ENCODE measurements at places on chromosomes 7 and 10.

- no peak for DNase-seq
Observed at GRCh38 chr7:3575753-3576531, 274.9 kb downstream of the SDK1 start.

GRCh38 chr7:143415742-143416397, 7.2 kb upstream of the EPHA1 start:
- no peak for DNase-seq

DNA sequence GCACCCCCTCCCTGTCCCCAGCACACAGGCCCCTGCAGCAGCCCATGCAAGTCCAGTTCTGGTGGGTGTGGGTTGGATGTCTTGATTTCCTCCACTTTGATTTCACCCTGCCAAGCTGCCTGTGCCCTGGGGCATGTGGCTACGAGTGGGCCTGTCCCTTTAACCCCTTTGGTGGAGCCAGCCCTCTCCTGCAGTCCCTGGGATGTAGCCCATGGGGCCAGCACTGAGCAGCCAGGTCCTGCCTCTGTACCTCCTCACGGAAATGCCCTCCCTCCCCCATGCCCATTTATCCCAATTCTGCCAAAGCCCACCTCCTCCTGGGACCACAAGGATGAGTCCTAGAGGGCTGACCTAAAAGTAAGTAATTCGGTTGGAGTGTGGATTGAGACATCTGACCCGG, 11.9 kb downstream of the COL13A1 start:
- no peak for DNase-seq

DNA sequence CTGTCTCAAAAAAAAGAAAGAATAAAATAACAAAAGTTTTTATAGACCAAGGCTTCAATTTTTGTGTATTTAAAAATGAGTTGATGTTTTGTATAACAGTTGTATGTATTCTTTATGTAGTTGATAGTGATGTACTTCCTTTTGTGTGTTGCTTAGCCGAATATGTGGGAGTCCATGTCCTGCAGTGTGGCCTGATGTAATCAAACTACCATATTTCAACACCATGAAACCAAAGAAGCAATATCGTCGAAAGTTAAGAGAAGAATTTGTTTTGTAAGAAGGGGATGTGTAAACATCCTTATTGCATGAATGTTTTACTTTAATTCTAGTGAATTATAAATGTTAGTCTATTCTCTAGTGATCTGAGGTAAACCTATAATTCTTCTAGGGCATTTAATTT, 56.6 kb downstream of the MPLKIP start:
- DNase-seq = no peak

DNA sequence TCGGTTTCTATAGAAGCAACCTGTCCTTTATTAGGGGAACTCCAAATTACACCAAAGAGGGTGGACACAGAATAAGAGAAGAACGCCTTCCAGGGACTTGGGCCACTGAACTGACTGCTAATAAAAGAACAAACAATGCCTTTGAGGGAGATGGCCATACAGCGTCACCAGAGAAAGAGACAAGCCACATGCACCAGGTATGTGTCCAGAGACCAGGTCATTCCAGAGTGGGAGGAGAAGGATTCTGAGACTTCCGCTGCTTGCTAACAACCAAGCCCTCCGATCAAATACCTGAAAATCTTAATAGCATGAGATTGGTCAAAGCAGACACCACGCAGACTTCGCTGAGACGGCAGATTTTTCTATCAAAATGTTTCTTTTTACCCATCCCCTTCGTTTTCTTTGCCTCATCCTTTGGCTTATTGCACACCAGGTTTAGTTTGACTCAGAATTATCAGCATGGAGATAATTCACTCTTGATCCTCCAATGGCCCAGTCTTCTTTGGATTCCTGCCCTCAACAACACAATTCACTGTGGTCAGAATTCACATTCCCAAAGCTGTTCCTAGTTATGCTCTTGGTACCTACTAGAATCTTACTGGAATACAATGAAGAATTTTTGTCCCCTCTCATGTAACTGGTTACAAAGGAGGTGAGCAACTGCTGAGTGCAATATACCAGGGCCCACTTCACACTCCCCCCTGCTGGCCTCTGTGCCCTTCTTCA, 87.4 kb upstream of the DDC start:
- no peak for DNase-seq

DNA sequence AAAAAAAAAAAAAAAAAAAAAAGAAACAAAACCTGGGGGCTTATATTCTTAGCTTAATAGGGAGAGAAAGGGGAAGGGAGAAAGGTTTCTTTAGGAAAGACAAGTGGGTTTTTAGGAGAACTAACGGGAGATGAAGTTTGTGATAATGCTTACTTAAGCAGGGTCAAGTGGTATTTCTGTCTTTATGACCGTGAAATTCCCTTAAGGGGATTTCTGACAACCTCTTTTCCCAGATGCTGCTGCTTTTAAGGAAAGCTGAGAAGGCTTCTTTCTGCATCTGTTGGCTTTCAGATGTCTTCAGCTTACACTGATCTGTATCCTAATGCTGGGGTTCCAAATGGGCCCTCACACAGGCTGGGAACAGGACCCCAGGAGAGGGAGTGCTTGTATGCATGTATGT, 42.6 kb downstream of the ADAMTS14 start:
- DNase-seq = no peak

DNA sequence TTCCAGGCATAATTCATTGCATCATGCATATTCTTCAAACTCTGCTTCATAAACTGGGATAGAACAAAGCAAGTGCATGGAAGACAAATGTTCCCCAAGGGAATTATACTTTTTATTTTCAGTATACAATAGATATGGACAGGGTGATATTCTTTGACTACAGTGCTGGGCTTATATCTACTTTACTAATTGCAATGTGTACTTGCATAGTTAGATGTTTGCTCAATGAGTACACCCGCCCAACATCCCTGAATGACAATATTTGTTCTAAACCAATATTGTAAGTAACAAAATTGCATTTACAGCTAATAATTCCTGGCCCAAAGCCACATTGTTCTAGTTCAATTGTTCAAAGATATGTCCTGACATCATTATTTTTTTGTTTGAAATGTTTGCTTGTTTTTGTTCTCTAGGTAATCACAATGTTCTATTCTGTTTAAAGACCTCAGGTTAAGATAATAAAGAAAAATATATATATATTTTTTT, 171.4 kb downstream of the PTN start:
- DNase-seq = no peak

- no peak for DNase-seq
Observed at GRCh38 chr10:108608860-108609259, 1314.5 kb downstream of the XPNPEP1 start.

DNA sequence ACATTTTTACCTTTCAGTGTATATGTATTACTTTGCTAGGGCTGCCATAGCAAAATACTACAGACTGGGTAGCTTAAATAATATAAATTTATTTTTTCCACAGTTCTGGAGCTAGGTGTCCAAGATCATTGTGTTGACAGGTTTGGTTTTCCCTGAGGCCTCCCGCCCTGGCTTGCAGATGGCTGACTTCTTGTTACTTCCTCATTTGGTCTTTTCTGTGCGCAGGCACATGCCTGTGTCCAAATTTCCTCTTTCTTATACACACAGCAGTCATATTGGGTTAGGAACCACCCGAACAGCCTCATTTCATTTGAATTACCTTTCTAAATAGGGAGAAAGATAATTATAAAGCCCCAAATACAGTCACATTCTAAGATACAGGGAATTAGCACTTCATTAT, 521.6 kb upstream of the SORCS1 start:
- no peak for DNase-seq

GRCh38 chr10:95896071-95896850, 11.5 kb upstream of the CC2D2B start:
- no peak for DNase-seq

- DNase-seq = no peak
Observed at GRCh38 chr7:109763611-109764010, 1193.9 kb downstream of the DNAJB9 start.

GRCh38 chr10:25142116-25142864, 32.5 kb upstream of the GPR158 start:
- peak; percentile 72 for DNase-seq

All from esophagus muscularis mucosa (tissue), 4 donors.